ENCODE measurements at places on chromosomes 5 and 9.

GRCh38 chr9:78909566-78909965, 612.6 kb downstream of the PSAT1 start:
- ATAC-seq: no peak

DNA sequence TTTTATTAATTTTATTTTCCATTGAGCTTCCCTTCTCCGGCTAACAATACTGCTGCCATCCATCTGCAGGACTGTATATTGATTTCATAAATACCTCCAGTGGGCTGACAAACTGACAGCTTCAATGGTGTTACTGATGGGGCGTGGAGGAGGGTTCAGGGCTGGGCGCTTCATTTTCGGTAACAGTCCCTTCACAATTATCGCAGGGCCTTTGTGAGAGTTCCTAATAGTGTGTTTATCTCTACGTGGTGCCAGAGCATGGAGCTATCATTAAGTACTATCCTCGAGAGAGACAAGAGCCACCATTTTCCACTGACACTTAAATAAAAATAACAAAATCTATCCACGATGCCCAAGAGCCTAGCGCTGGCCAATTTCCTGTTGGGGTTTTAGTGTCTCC, 307.0 kb upstream of the PANK3 start:
- peak; percentile 7 for ATAC-seq

GRCh38 chr9:136662656-136663581, at the start of gene EGFL7:
EGFL7 (plus strand) TSS chr9:136662916; CDS start chr9:136668283, 5,367 bp downstream.
- no peak for ATAC-seq

- no peak for ATAC-seq
Measured at GRCh38 chr5:39506211-39506610, 81.4 kb upstream of the DAB2 start.

DNA sequence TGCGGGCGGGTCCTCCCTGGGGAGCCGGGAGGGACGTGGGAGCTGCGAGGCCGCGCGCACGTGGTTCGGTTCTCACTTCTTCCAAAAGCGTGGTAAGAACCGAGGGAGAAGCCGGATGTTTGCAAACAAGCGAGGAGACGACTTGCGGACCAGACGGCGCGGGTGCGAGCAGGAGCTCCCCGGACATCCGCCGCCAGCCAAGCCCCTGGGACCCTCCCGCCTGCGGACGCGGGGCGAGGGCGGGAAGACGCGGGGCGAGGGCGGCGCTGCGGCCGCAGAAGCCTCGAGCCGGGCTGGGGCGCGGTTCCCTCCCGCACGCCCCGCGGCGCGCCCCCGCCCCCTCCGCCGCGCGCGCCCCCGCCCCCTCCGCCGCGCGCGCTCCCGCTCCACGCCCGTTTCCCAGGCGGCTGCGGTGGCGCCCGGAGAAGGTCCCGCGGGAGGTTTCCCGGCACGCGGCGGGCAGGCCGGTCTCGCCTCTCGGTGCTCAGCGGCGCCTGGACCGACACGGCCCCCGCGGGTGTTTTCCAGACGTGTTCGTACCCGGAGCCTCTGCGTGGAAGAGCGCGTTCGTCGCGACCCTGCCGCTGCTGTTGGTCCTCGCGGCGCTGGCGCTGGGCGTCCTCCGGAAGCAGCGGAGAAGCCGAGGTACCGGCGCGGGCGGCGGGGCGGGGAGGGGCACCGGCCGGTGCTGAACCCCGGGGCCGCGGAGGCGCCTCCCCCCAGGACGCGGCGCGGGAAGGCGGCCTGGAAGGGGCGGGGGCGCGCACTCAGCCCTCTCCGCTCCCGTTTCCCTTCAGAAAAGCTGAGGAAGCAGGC, 12.8 kb downstream of the BTNL9 start:
- peak; percentile 49 for ATAC-seq

GRCh38 chr9:105070176-105070575, 142.2 kb upstream of the ABCA1 start:
- ATAC-seq: no peak

GRCh38 chr5:122312591-122313406, 762 bp downstream of the SNCAIP start:
- peak; percentile 42 for ATAC-seq

- peak; percentile 67 for ATAC-seq
Measured at GRCh38 chr5:150789943-150790611, 11.5 kb downstream of the SMIM3 start.

- no peak for ATAC-seq
Measured at GRCh38 chr5:73213566-73213998, 40.6 kb downstream of the TMEM174 start.

DNA sequence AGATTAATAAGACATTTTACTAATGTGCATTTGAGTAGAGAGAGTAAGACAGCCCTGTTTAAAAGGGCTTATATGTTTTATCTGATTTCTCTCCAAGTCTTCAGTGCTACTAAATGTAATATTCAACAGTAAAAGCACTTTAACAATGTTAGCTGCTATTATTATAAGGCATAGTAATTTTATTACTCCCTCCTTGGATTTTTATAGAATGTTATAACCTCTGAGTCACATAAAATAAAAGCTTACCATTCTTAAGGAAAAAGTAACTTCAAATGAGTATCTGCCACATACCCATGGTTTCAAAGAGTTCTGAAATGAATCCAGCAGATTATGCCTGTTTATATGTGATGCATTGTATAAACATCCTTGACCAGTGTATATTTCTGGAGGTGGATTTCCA, 19.0 kb downstream of the SPDL1 start:
- no peak for ATAC-seq

DNA sequence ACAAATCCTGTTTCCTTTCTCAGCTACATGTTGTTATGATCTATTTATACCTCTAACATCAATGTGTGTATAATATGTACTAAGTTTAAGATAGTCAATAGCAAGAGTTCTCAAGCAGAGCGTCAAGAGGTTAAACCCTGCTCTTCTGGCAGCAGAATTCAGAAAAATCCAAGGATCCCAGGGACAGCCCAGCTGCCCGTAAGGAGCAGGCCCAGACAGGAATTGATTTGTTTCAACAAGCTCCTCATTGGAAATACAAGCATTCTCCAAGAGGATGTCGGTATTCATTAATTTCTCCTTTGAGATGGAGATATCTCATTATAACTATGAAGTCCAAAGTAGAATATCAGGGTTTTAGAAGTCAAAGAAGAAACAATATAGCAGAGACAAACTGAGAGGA, 14.9 kb downstream of the EFNA5 start:
- ATAC-seq: no peak
